ENCODE measurements at places on chromosomes 1 and 21.

DNA sequence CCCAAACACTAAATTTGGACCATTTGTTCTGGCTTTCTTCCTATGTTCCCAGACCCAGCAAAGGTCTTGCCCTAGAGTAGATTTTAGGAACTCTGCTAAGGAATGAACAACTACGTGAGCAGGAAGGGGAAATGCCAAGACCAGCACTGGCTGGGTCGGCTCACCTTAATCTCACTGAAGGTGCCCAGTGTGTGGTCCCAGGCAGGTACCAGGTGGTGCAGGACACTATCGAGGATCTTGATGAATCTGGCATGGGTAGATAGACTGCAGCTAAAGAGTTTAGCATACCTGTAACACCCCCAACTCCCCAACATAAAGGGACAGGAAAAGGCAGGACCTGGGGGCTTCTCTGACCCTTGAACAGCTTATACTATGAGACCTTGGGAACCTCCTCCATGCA lies 3.0 kb downstream of the HECTD3 start:
- DNase-seq = no peak

- DNase-seq = no peak
Observed at GRCh38 chr1:29889776-29890175, 653.5 kb downstream of the PTPRU start.

DNA sequence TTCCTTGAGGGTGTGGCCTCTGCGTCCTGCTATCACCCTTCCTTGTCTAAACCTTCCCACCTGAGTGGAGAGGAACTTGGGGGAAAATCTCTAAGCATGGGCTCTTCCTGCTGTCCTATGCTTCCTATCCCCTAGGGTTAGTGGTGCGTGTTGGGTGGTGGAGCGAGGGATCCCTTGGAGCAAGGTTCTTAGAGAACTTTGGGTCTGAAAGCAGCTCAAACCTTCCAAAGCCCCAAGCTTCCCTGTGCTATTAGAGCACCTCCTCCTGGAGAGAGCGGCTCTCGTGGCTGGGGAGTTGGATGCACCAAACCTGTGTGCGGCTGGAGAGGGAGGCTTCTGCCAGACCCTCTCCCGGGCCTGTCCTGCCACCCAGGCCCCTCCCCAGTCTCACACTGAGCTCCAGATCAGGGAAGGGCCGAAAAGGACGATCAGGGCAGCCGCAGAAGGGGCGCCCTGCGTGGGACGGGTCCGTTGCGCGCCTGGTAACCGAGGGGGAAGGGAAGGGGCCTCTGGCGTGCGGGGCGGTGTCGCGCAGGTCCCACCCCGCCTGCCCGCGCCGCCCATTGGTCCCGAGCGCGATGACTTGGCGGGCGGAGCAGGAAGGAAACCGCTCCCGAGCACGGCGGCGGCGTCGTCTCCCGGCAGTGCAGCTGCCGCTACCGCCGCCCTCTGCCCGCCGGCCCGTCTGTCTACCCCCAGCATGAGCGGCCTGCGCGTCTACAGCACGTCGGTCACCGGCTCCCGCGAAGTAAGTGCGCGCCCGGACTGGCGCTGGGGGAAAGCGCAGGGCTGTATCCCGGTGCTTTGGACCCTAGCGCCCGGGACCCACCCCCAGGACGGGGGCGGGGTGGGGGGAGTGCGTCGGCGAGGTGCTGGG lies at the start of gene SH3BGRL3:
Gene SH3BGRL3, plus strand, starts transcription at position 631 of the 877 bp plus-strand sequence. Its CDS starts 70 bp downstream, at position 701.
- peak; percentile 83 for DNase-seq

DNA sequence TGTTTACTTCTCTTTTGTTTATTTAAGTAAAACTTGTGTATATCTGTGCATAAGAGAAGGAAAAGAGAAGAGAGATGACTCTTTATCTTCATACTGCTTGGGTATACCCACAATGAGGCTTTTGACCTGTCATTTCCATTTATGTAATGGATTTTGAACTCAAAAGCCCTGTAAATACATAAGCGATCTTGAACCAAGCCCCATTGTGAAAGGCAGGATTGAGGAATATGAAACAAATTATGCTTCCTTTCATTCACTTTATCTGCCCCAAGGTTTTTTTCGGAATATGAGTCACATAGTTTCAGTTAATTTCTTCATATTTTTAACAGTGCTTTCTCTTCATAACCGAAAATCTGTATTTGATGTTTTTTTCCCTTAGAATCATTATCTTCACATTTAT lies 21.4 kb downstream of the CNST start:
- DNase-seq = no peak

DNA sequence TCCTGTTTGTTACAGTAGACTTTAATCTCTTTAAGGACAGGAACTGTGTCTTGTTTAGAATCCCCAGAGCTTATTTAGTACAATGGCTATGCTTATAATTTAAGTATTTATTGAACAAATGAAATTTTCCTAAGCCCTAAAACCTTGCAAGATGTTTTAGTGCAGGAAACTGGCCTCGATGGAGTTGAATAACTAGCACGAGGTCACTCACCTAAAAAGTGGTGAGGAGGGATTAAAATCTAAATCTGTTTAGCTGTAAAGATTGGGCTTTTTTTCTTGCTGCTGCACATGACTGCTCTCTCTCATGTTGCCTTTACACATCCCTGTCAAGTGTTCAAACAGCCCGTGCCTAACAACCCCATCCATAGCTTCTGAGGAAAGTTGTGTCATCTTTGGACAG lies 10.2 kb downstream of the NFYC start:
- no peak for DNase-seq

DNA sequence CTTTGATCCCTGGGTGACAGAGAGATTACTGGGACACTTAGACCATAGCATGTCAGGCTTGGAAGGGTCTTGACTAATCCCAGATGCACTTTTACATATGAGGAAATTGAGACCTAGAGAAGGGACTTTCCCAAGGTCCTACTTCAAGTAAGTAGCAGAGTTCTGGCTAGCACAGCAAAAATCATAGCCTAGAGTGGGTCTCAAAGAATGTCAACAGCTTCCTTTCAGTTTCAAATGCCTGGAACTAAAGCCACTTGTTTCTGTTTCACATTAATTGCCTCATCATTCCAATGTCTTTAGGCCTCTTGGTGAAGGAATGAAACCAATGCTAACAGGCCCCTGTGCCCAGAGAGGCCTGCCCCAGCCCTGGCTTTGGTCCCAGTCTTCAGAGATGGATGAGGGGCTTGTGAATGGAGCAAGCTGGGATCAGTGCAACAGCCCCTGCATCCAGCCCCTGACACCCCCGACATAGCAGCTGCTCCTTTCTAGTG lies 26.6 kb downstream of the ATF3 start:
- DNase-seq = peak; percentile 13

GRCh38 chr1:191669629-191670028 lies 488.6 kb upstream of the RGS18 start:
- no peak for DNase-seq

DNA sequence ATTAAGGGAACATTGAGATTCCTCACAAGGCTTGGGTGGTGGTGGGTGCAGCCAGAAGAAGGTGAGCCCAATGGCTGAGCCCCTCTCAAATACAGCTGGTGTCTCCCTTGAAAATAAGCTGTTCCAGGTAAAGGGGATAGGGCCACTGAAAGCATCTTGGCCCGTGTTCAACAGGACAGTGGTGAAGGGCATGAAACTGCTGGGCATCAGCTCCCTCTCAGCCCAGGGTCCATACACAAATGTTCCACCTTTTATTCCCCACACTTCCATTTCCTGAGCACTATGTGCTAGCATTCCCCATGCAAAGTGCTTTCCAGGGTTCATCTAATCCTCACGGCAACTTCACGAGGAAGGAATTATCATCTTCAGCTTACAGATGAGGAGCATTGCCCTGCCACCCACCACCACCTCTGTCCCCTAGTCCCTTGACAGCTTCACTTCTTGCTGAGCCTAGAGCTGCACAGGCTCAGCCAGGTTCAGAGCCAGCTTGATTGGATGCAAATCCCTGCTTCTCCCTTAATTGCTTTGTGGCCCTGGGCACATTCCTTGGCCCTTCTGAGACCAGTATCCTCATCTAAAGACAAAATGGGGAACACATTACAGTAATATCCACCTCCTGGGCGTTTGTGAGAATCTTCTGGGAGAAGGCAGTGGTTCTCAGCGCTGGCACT lies 9.6 kb downstream of the TAGLN2 start:
- no peak for DNase-seq

- no peak for DNase-seq
Observed at GRCh38 chr1:14988636-14989035, 164.9 kb upstream of the TMEM51 start.

- peak; percentile 59 for DNase-seq
Observed at GRCh38 chr1:8862528-8862927, 16.0 kb downstream of the ENO1 start.

DNA sequence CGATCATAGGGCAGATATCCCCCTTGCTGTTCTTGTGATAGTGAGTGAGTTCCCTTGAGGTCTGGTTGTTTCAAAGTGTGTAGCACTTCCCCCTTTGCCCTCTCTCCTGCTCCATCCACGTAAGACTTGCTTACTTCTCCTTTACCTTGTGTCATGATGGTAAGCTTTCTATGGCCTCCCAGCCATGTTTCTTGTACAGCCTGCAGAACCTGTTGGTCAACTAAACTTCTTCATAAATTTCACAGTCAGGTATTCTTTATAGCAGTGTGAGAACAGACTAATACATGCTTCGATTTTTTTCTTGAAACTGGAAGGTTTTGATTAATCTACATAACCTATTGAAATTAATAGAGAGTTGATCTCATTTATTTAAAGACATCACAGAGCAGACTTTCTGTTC lies 302.5 kb upstream of the PBX1 start:
- no peak for DNase-seq

DNA sequence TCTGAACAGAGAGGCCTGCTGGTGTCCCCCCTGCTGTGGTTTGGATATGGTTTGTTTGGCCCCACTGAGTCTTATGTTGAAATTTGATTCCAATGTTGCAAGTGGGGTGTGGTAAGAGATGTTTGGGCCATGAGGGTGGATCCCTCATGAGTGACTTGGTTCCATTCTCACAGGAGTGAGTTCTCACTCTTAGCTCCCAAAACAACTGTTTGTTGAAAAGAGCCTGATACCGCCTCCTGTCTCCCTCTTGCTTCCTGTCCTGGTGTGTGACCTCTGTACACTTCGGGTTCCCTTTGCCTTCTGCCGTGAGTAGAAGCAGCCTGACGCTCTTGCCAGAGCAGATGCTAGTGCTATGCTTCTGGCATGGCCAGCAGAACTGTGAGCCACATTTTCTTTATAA lies 60.5 kb downstream of the C21orf91 start:
- DNase-seq = no peak

GRCh38 chr1:155951753-155952504 lies 10.5 kb downstream of the RXFP4 start:
- DNase-seq = no peak

DNA sequence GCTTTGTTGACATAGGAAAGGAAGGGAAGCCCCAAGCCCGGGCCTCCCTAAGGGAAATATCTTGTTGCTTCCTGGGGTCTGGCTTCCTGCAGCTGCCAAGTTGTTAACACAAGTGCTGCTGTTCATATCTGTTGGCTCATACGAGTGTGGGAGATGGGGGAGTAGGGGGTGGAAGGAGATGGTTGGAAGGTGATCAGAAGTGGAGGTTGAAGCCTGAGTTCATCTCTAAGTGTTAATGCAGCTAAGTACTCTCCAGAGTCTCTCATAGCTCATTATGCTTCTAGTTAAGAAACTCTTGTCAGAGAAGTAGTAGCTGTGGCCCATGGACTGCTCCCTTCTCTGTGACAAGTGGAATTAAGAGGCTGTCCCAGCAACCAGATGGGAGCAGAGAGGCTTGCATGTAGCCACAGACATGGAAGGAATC lies 319.2 kb upstream of the SPAG17 start:
- no peak for DNase-seq

- DNase-seq = no peak
Observed at GRCh38 chr1:174949061-174949460, 50.7 kb upstream of the CACYBP start.

- DNase-seq = no peak
Observed at GRCh38 chr1:191620883-191621282, 537.4 kb upstream of the RGS18 start.

DNA sequence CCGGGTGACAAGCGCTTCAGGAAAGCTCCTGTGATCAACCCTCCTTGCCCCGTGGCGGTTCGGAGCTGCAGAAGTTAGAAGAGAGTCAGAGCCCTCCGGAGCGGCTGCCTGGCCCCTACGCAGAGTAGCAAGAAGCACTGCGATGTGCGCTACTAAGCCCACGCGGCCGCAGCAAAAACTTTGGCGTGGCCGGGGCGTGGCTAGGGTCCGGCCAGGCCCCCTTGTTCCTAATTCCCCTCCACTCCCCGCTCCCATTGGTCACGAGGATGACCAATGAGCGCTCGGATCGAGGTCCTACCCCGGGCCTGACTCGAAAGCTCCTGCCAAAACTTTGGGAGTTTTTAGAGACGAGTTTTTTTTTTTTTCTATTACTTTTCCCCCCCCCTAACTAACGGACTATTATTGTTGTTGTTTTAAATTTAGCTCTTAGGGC lies at the start of gene HLX:
Gene HLX, plus strand, starts transcription at position 368 of the 433 bp plus-strand sequence. CDS start 415 bp downstream, outside the sequence.
- peak; percentile 2 for DNase-seq

GRCh38 chr1:209354840-209355165 lies 228.7 kb upstream of the CAMK1G start:
- DNase-seq = no peak

- DNase-seq = peak; percentile 4
Observed at GRCh38 chr1:100834777-100835660, 59.6 kb downstream of the EXTL2 start.

- DNase-seq = no peak
Observed at GRCh38 chr21:24634749-24635148, 972.5 kb downstream of the MRPL39 start.

DNA sequence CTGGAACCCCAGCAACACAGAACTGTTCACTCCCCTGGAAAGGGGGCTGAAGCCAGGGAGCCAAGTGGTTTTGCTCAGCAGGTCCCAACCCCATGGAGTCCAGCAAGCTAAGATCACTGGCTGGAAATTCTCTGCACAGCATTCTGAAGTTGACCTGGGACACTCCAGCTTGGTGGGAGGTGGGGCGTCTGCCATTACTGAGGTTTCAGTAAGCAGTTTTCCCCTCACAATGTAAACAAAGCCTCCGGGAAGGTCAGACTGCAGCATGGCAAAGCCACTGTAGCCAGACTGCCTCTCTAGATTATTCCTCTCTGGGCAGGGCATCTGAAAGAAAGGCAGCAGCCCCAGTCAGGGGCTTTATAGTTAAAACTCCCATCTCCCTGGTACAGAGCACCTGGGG lies 59.7 kb downstream of the INKA2 start:
- DNase-seq = no peak

GRCh38 chr1:169390303-169390702 lies 22.3 kb downstream of the BLZF1 start:
- DNase-seq = no peak

- no peak for DNase-seq
Observed at GRCh38 chr1:204186597-204186996, 9.7 kb downstream of the KISS1 start.

- DNase-seq = no peak
Observed at GRCh38 chr1:48807554-48808260, 31.0 kb upstream of the BEND5 start.

GRCh38 chr1:209412566-209412965 lies 170.9 kb upstream of the CAMK1G start:
- DNase-seq = no peak

- DNase-seq = no peak
Observed at GRCh38 chr1:210978316-210978973, 155.5 kb downstream of the KCNH1 start.

- no peak for DNase-seq
Observed at GRCh38 chr1:209154912-209155311, 428.6 kb upstream of the CAMK1G start.

Data from CD4-positive, alpha-beta T cell treated with Interleukin-15 for 4 hours (primary cell).